Stimulated activated CD8-positive, alpha-beta memory T cell treated with anti-CD3 and anti-CD28 coated beads, Interleukin-7, amount 100 ng/mL, for 24 hours (primary cell): ENCODE measurements at places on chromosomes 16 and 17.

DNA sequence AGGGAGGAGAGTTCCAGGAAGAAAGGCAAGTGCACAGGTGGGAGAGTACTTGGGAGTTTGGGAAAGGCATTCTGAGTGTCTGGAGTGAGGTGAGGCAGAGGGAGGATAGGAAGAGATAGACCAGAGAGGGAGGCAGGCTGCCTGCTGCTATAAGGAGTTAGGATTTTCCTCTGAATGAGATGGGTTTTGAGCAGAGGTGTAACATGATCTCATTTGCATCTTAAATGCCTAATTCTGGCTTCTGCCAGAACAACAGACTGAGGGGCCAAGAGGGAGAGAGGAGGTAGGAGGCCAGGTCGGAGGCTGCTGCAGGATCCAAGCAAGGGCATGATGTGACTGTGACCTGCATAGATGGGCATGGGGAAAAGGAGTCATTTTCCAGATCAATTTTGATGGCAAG lies 31.5 kb upstream of the IRX6 start:
- no peak for DNase-seq

- DNase-seq, result no peak
Measured at GRCh38 chr16:74078511-74079231, 217.9 kb upstream of the PSMD7 start.

DNA sequence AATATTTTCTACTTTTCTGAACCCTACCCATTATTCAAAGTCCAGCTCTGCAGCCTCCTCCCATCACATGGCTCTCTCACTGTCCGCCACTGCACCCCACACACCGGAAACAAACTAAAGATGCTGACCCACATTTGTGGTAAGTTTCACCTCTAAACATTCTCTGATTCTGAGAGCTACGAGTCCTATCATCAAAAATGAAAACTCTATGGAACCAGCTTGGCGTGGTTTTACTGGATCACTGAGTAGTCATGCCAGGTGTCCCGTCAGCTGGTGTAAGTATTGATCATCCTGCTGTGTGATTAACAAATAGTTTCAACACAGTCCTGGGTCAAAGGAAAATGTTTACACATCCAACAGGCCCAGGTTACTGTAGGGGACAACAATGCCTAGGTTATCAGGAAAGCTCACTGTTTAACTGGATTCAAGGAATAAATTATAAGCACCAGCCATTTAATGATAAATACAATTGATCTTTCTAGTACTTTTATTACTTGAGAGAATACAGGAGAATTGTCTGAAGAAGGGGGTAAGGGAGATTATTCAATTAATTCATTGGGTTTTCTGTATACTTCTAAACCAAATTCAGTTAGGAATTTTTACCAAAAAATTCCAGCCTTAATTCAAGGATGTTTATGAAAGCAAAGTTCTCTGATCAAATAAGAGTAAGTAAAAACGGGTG lies 33.9 kb downstream of the CYTH1 start:
- no peak for DNase-seq

- DNase-seq, result no peak
Measured at GRCh38 chr17:17109256-17109655, 67.0 kb downstream of the MPRIP start.
